ENCODE measurements at places on chromosomes 11 and 22.

DNA sequence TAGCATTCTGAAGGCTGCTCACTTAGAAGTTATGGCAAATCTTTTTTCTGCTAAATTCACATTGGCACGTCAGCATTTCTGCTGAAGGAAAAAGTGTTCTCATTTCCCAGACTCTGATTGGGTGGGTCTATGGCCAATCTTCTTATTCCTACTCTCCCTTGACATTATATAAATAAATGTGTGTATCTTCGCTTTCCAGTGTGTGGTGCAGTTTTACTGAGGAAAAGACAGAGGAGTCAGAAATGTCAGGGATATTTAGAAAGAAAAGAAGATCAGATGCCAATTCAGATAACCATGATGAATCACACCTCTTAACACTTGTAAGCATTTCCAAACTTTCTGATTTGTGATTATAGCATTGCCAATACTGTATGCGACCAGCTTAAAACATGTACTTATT lies 3.2 kb upstream of the BDNF start:
- no peak for DNase-seq

- DNase-seq = no peak
Observed at GRCh38 chr11:9462172-9462799, 1.5 kb downstream of the ZNF143 start.

- no peak for DNase-seq
Observed at GRCh38 chr11:3684129-3684818, 13.1 kb upstream of the CHRNA10 start.

- DNase-seq = no peak
Observed at GRCh38 chr22:46851311-46851710, 88.9 kb downstream of the TBC1D22A start.

DNA sequence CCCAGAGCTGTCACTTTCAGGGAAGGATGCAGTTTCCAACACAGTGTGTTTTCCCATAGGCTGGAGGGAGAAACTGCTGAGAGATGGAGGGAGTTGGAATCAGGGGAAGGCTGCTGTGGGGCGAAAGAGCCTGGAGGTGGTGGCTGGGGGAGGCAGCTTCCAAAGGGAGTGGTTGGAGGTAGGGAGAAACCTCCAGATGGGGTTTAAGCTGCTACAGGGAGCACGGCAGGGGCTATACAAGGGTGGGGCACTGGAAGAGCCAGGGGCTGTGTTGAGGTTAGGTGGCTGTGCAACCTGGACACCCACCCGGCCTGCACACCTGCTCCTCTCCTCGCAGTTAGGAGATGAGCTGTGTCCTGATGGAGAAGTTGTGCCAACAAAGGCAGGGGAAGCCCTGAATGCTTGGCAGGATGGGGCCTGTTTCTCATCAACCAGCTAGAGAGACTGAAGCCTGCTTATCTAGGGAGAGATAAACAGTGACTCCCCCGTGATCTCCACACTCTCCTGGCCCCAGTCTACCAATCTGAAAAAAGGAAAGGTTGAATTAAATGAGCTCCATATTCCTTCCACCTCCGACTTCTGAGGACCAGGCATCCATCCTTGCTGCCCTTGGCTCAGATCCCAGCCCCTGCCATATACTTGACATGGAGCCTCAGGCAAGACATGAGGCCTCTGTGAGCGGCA lies 3.6 kb upstream of the SLCO2B1 start:
- DNase-seq = no peak

DNA sequence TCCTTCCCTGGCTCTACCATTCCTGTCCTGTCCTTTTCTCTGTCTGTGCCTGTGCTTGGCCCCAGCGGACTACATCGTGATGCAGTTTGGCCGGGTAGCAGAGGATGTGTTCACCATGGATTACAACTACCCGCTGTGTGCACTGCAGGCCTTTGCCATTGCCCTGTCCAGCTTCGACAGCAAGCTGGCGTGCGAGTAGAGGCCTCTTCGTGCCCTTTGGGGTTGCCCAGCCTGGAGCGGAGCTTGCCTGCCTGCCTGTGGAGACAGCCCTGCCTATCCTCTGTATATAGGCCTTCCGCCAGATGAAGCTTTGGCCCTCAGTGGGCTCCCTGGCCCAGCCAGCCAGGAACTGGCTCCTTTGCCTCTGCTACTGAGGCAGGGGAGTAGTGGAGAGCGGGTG lies 20.4 kb downstream of the TUB start:
- DNase-seq = no peak

GRCh38 chr22:40473703-40474102 lies 103.3 kb downstream of the SGSM3 start:
- DNase-seq = no peak

- no peak for DNase-seq
Observed at GRCh38 chr11:86234831-86235461, 9.6 kb upstream of the EED start.

DNA sequence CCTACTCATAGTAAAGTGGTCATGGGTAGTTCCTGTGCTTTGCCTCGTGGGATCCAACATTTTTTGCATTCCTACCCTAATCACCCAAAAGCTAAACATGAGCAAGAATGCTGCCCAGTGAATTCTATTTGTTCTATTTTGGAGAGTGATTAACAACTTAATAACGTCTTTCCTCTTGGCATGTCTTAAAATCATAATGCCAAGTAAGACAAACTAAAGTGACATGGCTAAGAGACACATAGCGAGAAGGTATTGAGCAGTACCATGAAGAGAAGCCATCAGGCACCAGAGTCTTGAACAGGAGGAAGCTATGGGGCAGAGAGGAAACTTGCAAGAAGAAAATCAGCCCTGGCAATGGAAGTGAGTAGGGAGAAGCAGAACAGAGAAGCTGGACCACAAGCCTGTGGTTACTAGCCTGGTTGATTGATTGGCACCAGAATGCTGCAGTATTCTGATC lies 32.0 kb downstream of the EXPH5 start:
- no peak for DNase-seq

GRCh38 chr22:50016988-50017700 lies 4.6 kb upstream of the IL17REL start:
- no peak for DNase-seq

DNA sequence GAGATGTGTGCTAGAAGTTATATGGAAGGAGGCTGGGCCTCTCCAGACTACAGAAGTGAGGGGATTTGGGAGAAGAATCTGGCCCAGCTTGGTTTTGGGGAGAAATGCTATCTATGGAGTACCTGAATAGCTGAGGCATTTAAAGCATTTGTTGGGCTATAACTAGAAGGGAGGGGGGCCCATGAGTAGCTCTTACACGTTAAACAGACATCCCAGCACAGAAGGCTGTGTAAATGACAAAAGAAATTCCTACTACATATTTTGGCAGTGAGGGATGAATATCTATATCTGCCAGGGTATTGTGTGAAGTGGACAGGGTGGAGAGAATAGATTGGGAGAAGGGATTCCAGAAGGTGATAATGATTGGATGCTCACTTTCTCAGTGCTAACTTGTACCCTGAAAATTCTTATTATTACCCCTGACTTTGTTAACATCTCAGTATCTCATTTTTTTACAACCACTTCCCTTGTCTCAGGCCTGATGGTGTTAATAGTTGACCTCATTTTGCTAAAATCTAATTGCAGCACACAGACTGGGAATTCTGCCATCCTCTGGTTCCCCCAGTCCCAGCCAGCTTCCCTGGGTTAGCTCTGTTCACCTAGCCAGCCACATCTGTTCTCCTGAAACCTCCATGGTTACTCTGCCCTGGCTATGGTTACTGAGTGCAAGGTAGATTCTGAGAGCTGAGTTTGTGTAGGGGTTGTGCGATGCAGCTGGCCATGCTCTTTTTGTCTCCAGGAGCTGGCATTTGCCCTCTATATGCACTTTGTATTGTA lies 28.8 kb upstream of the RRM1 start:
- DNase-seq = no peak

DNA sequence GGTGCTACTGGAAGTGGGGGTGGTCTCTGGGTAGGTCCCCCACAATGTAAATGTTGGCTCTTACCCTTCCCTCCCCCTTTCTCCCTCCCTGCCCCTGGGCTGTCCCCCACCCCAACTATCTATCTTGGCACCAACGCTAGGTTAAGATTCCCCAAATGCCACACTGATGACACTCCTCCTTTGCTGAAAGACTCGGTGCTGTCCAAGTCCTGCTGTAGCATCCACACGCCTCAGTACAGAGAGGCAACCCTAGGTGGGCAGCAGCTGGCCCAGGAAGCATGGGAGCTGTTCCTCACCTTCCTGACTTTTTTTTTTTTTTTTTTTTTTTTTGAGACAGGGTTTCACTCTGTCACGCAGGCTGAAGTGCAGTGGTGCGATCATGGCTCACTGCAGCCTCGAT lies 3.4 kb upstream of the KCTD17 start:
- no peak for DNase-seq

GRCh38 chr11:130911306-130911705 lies 5.0 kb downstream of the SNX19 start:
- DNase-seq = no peak

DNA sequence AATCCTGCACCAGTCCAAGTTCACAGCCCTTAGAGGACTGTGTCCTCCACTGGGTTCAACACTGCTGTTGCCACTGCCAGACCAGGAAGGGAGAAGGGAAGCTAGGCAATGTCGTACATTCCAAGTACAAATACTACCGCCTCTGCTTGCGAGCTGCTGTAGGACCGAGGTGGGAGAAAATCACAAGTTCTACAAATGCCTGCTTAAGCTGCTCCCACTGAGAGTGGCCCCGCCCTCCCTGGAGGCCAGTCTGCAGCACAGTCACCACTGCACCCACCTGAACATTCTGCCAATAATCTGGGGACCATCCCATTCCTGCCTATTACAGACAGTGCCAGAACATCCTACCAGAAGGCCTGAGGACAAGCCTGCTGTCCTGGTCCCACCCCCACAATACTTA lies 707.5 kb upstream of the ANO5 start:
- DNase-seq = no peak

DNA sequence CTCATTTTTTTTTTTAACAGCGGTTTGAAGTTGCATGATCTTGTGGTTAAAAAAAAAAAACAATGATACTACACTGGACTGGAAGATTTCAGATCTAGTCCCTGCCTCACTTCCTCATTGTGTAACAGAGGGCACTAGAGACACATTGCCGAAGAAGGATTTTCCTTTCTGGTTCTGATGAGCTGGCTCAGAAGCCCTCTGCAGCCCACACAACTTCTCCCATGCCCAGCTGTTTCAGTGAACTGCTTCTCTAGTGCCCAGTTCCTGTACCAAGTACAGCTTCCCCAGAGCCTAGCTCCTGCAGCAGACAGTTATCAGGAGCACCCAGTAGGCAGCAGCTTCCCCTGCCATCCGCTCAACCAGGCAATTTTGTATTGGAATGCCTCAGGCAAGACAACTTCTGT lies 29.5 kb upstream of the ANO5 start:
- DNase-seq = no peak

- no peak for DNase-seq
Observed at GRCh38 chr11:16741473-16741872, 3.0 kb downstream of the C11orf58 start.

GRCh38 chr11:104649002-104649401 lies 249.3 kb downstream of the CASP12 start:
- no peak for DNase-seq

GRCh38 chr11:60145677-60146076 lies 37.2 kb downstream of the MS4A6A start:
- no peak for DNase-seq

DNA sequence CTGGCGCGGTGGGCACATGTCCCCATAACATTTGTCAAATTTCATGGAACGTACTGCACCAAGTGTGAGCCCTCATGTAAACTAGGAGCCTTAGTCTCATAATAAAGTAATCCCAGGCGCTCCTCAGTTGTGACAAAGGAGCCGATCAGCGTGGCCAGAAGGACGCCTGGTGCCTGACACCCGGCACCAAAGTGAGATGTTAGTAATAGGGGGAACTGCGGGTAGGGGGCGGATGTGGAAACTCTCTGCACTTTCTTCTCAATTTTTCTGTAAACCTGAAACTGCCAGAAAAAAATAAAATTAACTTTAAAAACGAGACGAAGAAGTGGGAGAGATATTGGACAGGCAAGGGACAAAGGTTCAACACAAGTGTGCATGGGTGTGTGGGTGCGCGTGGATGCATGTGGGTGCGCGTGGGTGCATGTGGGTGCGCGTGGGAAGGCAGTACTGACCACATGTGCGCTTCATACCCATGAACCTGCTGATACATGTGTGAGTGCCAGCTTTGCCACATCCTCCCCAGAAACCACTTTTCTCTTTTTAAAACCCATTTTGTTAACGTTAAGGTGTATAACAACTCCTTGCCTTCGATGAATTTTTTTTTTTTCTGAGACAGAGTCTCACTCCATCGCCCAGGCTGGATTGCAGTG lies 55.4 kb upstream of the LINC01488 start:
- no peak for DNase-seq

GRCh38 chr11:66151273-66151672 lies 81.2 kb downstream of the PACS1 start:
- no peak for DNase-seq

GRCh38 chr11:128965485-128965884 lies 22.8 kb upstream of the TP53AIP1 start:
- DNase-seq = no peak

DNA sequence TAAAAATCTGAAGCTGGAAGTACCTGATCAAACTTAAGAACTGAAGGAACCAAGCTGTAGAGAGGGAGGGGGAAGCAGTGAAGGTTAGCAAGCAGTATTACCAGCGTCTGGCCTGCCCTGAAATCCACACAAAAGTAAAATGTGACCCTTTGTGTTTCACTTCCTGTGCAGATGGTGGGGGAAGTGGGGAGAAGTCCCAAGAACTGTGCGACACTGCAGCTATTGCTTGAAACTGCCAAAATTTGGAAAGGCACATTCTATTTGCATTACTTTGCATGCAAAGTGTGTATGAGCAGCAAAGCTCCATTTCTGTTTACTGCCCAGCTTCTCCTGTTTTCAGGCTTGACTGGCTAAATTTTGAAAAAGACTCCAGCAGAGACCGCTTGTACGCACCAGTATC lies 72.1 kb upstream of the BMAL1 start:
- no peak for DNase-seq

DNA sequence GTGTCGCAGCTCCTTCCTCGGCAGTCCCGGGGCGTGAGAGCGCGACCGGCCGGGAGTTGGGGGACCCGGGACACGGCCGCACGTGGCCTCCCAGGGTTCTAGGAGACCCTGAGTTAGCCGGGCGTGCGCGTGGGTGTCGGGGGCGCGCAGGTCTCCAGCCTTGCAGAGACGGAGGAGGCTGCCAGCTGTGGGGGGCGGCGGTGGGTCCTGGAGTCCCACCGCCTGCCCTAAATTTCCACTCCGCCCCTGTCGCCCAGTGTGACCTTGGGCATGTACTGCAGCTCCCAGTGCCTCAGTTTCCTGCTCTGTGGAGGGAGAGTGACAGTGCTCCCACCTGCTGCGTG lies 18.8 kb downstream of the RRP7A start:
- no peak for DNase-seq
